ENCODE measurements at places on chromosomes 3 and 15. TPM values are rescaled to one million over a fixed set of nuclear protein-coding genes. Genes with fewer than 3 reads are reported as not detected.

GRCh38 chr3:161333696-161334095 is 37.6 kb downstream of the SPTSSB start:
- ATAC-seq: no peak

- ATAC-seq: no peak
Measured at GRCh38 chr3:157180262-157180661, 20.3 kb upstream of the CCNL1 start.

DNA sequence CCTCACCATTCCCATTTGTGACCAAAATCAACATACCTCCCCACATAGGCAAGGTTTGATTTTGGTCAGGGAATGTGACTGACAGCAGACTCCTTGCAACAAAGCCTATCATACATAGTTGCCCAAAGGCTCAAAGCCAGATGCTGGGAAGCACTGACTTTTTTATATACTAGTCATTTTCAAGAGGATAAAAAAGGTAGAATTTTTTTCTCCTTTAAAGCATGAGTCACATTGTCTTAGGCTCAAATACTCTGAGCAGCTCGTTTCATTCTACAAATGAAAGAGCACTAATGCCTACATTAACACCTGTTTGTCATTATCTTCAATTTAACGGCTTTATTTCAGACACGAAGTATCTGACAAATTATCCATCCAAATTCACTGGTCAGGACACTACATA is 36.2 kb downstream of the ICE2 start:
- no peak for ATAC-seq

The GOLGA8G gene
- total RNA-seq: not detected

GRCh38 chr15:63052961-63053698 is 10.6 kb downstream of the TPM1 start:
- peak; percentile 31 for ATAC-seq

GRCh38 chr3:45333549-45333948 is 54.8 kb upstream of the LARS2 start:
- no peak for ATAC-seq

DNA sequence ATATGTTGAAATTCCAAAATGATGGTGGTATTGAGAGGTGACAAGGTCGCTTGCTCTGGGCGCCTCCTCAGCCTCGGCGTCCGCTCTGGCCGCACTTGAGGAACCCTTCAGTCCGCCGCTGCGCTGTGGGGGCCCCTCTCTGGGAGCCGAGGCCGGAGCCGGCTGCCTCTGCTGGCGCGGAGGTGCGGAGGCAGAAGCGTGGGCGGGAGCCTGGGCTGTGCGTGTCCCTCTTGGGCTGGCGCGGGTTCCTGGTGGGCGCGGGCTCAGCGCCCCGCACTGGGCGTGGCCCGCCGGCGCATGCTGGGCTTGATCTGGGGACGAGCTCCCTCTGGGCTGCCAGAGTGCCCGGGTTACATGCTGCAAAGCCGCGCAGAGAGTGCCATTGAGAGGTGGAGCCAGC is 39.8 kb upstream of the TMC3 start:
- no peak for ATAC-seq

- ATAC-seq: no peak
Measured at GRCh38 chr3:192747746-192748145, 20.4 kb upstream of the FGF12 start.

The OXNAD1 gene
- total RNA-seq: 13.2 TPM

- no peak for ATAC-seq
Measured at GRCh38 chr15:26736502-26737248, 36.2 kb downstream of the GABRB3 start.

- no peak for ATAC-seq
Measured at GRCh38 chr3:120013481-120013880, 80.8 kb downstream of the GSK3B start.

DNA sequence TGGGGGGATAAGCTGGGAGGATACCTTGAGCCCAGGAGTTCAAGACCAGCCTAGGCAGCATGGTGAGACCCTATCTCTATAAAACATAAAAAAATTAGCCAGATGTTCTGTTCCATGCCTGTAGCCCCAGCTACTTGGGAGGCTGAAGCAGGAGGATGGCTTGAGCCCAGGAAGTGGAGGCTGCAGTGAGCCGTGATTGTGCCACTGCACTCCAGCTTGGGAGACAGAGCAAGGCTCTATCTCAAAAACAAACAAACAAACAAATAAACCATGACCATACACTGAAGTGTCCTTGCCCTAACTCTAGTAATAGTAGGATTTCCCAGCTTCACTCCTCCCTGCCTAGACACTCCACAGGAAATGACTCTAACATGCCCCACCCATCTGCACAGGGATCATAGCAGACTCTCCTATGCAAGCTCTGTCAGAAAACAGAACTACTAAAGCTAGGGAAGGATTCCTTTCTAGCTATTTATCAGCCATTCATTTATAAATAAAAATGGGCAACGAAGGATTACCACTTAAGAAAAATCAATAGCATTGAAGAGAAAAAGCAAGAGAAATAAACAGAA is 4.6 kb downstream of the ERICH6 start:
- ATAC-seq: no peak

The KLHL6 gene
- 1.1 TPM for total RNA-seq

GRCh38 chr3:194243172-194243837 is 107.4 kb downstream of the HES1 start:
- no peak for ATAC-seq

DNA sequence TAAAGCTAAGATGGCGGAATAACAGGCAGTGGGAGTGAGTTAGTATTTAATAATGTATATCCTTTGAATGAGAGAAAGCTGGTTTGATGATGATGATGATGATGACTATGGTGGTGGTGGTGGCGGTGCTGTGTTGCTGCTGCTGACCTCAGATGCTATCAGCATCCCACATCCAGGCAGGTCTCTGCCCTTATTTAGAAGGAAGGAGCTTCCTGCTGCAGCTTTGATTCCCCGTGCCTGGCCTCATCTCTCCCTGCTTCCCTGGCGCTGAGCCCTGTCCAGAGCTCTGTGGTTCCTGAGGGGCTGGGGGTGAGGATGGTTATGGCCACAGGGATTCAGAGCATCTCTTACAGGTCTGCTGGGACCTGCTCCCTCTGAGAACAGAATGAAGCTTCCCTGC is 73.1 kb downstream of the RAB11A start:
- no peak for ATAC-seq

DNA sequence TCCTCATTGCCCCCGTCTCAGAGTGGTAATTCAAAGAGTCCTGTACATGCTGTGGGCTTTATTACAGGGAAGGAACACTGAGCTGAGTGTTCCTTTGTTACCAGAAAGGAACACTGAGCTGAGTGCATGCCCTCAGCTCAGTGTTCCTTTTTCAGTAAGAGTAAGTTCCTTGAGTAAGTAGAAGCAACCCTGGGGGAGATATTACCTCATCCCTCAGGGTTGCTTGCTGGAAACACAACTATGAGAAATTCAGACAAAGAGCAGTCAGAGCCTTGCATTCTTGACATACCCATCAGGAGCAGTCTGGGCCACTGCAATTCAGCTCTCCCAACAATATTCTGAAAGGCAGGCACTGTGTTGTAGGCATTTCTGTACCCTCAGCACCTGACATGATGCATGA is 17.0 kb downstream of the CHRM5 start:
- no peak for ATAC-seq

The STAB1 gene
- 80.4 TPM for total RNA-seq

The ADGRG7 gene
- 0.13 TPM for total RNA-seq

DNA sequence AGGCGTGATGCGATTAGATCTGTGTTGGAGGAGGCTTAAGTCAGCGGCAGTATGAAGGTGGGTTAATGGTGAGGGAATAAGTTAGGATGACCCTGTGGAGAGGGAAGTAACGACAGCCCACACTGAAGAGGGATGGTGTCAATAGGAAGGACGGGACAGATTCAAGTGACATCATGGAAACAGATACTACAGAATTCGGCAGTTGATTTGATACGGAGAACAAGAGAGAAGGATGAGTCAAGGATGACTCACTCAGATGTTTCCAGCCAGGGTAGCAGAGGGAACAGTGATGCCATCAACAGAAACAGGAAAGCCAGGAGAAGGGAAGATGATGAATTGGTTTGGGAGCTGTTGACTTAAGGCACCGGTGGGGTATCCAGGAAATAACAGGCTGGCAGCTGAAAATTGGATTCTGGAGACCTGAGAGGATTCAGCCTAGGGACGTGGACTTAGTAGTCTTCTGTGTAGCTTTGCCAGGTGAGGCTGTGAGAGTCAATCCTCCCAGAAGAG is 38.0 kb downstream of the SHC4 start:
- ATAC-seq: peak; percentile 41

The HRG gene
- total RNA-seq: not detected

The NEIL1 gene
- 28.4 TPM for total RNA-seq
